ENCODE measurements at places on chromosomes 3 and 15. TPM values are rescaled to one million over a fixed set of nuclear protein-coding genes. Genes with fewer than 3 reads are reported as not detected.
A peak's percentile ranks its signal among the peaks of the same experiment; 100 is the strongest.

GRCh38 chr3:141192345-141192744 is 39.3 kb upstream of the PXYLP1 start:
- DNase-seq, result peak; percentile 91

DNA sequence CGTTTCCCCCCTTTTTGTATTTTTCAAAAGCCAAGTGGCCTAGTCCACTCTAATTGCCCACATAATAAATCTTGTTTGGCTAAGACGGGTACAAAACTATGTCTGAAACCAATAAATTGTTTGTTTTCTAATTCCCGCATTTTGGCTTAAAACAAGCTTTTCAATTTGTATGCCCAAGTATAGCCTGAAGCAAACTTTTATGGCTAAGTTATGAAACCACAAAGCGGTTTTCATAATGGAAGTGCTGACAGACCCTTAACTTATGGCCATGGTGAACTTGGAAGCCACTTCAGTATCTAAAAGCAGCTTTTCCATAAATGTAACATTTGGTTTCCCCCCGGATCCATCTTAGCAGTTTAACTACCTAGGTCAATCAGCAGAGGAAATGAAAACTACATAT is 29.9 kb upstream of the POLR2M start:
- DNase-seq, result no peak

- DNase-seq, result no peak
Measured at GRCh38 chr3:148309390-148310035, 388.2 kb upstream of the AGTR1 start.

- DNase-seq, result no peak
Measured at GRCh38 chr3:184173374-184173722, 1.3 kb upstream of the AP2M1 start.

- peak; percentile 74 for DNase-seq
Measured at GRCh38 chr3:10008588-10009344, 17.5 kb upstream of the FANCD2 start.

DNA sequence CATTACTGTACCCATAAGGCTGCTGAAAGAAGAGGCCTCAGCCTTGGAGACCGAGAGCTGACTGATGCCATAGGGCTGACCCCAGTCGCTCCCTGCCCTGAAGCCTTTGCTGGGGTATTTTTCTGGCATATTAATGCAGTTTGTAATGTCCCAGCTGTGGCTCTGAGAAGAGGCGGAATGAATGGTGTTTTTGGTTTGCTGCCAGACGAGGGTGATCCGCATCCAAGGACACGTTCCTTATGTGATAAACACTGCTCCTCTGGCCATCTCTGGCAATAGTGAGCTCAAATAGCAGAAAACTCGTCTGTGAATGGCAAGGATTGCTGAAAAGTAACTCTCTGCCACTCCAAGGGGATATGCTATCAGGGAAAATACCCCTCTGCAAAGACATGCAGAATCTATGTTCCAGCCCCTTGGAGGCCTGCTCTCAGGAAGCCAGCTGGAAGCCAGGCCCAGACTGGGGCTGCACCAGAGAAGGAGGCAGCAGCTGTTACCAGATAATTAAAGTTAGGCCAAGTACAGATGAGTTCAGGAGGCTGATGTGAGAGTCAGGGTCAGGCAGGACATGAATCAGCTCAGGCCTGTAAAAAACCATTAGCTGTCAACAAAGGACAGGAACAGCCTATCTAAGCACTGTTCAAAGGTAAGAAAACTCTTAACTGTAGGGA is 28.9 kb upstream of the KLHL6 start:
- DNase-seq, result no peak

- no peak for DNase-seq
Measured at GRCh38 chr3:36959821-36960220, 15.0 kb upstream of the TRANK1 start.

DNA sequence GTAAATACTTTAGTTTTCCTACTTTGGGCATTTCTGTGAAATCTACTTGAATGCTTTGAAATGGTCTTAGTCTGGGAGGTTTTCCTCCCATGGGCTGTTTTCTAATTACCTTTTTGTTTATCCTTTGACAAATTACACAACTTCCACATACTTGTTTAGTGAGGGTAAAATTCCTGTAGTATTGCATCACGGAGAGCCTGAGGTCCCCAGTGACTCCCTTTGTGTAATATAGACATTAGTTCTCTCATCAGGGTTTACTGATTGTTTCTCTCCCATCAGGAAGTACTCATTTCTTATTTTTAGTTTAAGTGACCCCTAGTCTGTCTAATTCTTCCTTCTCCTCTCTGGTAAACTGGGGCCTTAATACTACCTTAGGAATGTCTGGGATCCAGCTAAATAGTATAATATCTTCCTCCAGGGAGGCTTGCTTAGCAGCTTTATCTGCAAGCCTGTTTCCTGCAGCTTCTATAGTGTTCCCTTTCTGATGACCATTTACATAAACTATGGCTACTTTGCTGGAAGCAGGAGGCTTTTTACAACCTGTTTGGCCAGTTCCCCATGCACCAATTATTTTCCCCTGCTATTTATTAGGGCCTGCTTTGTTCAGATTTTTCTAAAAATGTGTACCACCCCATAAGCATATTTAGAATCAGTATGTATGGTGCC is 87.2 kb upstream of the XCR1 start:
- DNase-seq, result no peak

GRCh38 chr3:66997560-66998112 is 471 bp upstream of the KBTBD8 start:
- peak; percentile 3 for DNase-seq

DNA sequence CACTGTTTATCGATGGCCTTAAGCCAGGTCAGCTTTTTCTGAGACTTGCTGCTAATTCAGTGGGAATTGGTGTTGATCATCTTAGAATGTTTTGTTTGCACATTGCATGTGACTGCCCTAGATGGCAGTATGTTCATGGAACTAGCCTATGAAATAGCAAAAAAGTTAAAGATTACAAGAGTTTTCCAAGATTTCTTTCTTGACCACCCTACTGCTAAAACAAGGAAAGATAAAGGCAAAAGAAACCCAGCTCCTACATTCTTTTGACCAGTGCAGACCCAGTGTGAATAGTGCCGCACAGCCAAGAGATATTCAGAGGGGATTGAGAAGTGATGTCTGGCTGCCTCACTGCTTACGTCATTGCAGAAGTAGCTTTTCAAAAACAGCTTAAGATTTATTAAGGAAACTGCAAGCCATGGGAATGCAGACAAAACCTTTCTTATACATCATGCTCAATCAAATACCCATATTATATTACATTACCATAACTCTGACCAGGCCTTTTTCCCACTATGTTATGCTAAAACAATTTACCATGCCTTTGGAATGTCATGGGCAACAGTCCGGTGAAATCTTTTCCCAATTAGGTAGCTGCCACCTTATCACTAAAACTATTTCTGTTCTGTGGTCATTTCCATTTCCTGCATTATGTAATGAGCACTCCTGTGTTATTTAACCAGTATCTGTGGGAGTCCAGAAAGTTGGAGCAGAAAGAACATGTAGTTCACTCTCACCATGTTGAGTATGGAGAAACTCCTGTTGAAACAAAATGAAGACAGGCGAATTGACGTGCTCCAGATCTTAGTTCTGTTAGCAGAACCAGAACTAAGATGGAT is 6.0 kb downstream of the PHLDB2 start:
- no peak for DNase-seq

DNA sequence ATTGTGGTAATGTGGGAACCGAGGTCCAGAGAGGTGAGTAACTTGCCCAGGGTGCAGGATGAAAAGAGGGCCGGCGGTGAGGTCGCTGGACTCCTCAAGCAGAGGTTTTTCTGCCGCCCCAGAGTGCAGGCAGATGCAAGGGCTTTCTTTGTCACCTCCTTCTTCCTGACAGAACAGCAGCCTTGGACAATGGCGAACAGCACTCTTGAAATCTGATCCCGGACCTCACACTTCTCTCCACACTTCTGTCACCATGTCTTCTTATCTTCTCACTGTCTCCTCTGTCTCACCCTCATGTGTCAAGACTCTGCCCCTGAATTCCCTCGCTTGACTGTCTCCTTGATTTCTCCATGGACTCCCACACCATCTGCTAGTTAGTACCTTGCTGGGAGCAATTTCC is 15.4 kb upstream of the VPS8 start:
- DNase-seq, result no peak

DNA sequence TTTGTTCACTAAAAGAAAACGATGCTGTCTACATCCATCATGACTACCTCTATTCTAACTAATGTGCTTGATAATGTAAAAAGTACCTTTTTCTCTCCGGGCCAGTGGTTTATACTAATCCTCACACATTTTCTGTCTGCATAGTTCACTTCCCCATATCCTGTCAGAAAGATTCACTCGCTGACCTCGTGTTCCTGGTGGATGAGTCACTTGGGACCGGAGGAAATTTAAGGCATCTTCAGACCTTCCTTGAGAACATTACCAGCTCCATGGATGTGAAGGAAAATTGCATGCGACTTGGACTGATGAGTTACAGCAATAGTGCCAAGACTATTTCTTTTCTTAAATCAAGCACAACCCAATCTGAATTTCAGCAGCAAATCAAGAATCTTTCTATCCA is 33.8 kb downstream of the COL6A5 start:
- no peak for DNase-seq

GRCh38 chr3:31025541-31025940 is 131.1 kb upstream of the GADL1 start:
- DNase-seq, result no peak

GRCh38 chr3:194333212-194333980 is 17.7 kb downstream of the CPN2 start:
- peak; percentile 79 for DNase-seq

TMEM207 gene
- not detected for total RNA-seq

SERPINI2 gene
- total RNA-seq, result 0.41 TPM

EIF4E3 gene
- total RNA-seq, result 62.5 TPM

GPR149 gene
- not detected for total RNA-seq

UCN2 gene
- not detected for total RNA-seq

BCL2A1 gene
- 26.2 TPM for total RNA-seq

CYP8B1 gene
- total RNA-seq, result 0.13 TPM

ZIC1 gene
- not detected for total RNA-seq

FGF12 gene
- not detected for total RNA-seq

TRIM42 gene
- not detected for total RNA-seq

TF gene
- total RNA-seq, result 9.8 TPM

Data from T-cell (primary cell).